ENCODE measurements at places on chromosomes 6 and 20. TPM values are rescaled to one million over a fixed set of nuclear protein-coding genes. Genes with fewer than 3 reads are reported as not detected.

DNA sequence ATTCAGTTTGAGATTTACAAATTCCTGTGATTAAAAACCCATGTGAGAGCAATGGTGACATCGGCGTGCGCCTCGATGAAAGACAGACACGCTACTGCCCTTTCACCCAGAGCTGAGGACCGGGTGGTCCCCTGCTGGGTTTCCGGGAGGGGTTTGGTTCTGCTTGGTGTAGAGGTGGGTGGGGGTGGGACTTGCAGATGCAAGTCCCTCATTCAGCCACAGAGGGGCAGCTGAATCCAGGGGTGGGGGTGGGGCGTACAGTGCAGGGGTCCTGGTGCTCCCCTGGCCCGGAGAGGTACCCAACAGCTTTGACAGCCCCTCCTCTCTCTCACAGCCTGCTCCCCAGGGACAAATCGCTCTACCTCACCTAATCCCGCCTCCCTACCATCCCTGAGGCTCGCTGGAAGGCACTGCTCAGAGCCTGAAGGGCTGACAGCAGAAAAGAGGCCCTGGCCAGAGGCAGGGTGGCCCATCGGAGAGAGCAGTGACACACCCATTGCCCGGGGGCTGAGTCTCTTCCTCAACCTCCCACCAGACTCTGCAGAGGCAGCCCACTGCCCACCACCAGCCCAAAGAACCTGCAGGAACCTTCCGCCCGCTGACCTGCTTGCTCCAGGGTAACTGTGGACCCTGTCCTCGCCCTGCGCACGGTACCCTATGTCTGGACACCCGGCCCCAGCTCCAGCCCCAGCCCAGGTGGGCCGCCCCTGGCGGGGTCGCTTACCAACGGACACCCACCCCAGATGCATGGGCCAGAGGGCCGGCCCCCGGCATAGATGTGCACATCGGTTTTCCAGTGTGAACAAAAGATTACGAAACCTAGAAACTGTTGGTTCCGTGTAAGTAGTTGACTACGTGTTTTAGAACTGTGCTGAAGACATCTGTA lies 118.4 kb downstream of the JPH2 start:
- no peak for DNase-seq

DNA sequence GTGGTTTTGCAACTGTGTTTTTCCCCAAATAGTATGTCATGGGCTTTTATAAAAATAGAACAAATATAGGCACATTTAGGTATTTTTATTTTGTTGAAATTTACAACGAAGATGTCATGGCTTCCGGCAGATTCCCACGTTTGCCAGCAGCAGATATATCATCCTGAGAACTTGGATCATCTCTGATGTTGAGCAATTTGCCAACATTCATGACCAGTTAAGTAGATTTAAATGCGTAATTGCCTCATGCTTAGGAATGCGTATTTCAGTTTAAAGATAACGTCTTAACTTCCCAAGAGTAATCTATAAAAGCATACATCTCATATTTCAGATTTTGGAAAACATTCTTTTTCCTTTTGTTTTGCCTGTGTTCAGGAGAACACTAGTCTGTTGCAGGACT lies 457.8 kb downstream of the QKI start:
- peak; percentile 23 for DNase-seq

DNA sequence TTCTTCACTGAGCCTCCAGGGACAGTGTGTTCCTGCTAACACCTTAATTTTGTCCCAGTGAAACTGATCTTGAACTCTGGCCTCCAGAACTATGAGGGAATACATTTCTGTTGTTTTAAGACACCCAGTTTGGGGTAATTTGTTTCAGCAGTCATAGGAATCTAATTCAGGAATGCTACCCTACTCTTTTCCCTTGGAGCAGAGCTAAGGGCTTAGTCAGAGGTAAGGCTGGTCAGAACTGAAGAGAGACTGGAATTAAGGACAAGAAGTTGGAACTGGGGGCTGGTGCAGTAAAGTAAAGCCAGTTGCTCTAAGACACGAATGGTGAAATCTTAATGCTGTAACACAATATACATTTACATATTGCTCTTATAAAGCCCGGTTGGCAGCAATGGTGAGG lies 809.7 kb downstream of the MAFB start:
- DNase-seq, result peak; percentile 58

DNA sequence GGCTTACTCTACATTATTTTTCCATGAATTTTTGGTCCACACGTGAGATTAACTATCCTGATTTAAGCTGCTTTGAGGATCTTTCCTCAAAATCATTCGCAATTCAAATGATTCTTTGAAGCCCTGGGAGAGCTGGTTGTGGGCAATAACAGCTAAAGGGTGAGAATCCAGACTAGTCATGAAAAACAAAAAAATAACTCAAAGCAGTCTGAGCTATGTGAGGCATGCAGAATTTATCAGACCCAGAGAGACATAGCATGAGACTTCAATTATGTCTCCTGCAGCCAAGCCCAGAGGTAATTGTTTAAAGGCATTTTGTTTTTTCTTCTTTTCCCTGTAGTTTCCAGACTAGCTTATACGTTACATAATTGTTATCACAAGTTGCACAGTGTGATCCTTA lies 517.3 kb upstream of the PTCHD4 start:
- DNase-seq, result peak; percentile 43

LRRN4 gene
- total RNA-seq, result 0.76 TPM

SLC35D3 gene
- total RNA-seq, result not detected

C20orf96 gene
- total RNA-seq, result 2.2 TPM

- no peak for DNase-seq
These were observed 50.6 kb upstream of the RNF182 start for GRCh38 chr6:13874191-13874549.

MPIG6B gene
- total RNA-seq, result not detected

DNA sequence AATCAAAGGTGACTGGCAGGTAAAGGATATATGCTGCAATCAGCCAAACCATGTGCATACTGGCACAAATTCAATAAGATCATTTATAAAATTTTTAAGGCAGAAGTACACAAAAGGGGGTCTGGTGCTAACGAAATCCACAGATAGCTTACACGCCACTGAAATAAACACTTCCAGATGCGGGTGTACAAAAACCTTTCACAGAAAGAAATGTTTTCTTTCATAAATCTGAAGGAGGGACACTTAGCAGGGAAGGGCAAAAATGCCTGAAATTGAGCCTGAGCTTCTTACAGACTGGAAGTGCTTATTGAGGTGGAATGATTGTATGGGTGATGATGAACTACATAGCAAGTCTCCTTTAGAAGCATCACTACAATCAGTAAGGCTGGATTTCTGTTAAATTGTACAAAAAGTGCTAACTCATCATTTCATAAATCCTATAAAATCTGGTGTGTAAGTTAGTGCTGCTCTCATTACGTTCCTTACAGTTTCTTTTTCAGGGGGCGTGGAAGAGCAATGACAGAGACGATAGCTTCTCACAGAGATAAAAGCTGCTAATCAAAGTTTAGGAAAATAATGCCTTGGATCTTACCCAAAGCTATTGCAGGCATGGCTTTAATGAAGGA lies 409.3 kb upstream of the RUNX2 start:
- DNase-seq, result no peak

- no peak for DNase-seq
These were observed 19.1 kb downstream of the AFDN start for GRCh38 chr6:167845856-167846255.

GRCh38 chr6:2859185-2859700 lies 17.6 kb upstream of the SERPINB1 start:
- no peak for DNase-seq

DNA sequence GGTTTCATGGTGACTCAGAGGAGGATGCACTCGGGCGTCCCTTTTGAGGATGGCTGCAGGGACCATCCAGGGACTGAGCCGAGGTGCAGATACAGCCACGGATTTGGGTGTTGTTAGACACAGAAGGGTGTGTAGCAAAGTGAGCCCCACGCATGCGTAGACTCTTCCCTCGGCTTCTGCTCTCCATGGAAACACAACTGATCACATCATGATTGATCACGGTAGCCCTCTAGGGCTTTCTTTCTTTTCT lies 606 bp upstream of the ULBP1 start:
- peak; percentile 89 for DNase-seq

PTCRA gene
- total RNA-seq, result not detected

DNA sequence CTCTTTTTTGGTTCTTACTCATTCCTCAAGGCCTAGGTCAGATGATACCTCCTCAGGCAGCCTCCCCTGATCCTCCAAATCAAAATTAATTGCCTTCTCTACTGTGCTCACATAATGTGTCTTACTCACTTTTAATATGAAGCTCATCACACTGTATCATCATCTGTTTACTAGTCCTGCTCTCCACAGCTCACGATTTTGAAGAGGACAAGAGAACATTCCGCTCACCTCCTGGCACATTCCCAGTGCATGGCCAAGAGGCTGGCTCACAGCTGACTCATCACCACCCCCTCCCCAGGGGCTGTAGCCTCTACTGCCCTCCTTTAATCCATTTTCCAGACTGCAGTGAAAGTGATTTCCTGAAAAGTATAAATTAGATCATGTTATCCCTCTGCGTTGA lies 133.1 kb downstream of the ALDH8A1 start:
- DNase-seq, result peak; percentile 86

DNA sequence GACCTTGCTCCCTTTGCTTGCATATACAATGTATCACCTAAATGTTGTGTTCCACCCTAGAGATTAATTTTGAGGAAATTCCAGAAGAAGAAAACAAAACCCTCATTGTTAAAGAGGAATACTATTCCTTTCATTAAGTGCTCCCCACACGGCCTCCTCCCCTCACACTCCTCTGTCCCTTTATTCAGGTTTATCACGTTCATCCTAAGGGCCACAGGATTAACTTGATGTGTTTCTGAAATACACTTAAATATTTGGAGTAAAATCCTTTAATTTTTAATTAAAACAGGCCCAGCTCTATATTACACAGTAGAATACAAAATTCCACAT lies 89.4 kb upstream of the MRPS10 start:
- no peak for DNase-seq

DNA sequence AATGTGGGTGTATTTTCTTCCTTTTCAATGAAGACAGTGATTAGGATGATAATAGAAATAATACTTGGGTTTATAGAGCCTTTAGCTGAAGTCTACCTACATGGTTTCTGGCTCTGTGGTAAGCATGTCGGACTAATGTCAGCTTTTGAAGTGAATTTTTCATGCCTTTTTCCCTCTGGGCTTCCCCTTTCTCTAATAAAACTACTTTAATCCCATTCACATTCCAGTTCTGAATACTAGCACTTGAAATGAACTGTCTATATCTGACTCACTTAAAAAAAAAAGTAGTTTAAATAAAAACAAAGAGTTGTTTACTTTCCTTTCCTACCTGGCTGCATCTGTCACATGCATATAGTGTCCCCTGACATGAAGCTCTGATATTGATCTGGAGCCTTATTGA lies 545.9 kb upstream of the FLRT3 start:
- DNase-seq, result no peak

- peak; percentile 93 for DNase-seq
These were observed 746.0 kb upstream of the ADGRB3 start for GRCh38 chr6:67888886-67889681.

DNA sequence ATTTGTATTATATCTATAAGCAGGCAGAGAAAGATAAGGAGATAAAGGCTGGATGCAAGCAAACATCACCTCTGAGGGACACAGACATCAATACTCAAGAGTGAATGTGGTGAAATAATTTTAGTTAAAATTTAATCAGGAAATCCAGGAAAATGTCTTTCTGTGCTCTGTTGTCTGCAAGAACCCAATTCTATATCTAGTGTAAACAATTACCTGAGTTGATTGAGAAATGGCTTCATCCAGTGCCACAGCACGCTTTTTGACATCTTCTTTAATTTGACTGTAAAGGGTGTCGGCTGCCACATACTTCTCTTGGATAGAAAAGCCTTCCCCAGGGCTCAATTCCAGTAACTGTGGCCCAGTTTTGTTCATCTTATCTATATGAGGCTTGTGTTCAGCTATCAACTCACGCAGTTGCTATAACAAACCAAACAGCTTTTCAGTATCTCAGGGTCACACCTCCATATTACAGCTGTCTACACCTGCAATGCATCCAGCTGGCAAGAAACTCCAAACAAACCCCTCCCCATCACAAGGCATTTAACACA lies 131.6 kb downstream of the DST start:
- DNase-seq, result no peak

DNA sequence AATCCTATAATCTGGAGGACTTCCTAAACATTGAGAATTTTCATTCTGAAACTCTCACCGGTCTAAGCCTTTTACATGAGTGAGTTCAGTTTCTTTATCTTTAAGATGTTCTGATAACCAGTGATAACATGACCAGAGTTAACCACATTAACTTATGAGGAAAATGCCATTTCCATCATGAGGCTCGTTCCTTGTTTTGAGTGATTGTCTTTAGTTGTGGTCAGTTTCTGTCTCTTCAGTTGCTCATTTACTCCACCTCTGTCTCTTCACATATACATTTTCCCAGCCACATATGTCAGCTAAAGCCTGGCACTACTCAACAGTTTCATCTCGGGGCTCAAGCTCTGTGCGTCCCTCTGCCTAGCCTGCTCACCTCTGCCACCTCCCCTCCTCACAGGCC lies 70.4 kb downstream of the JAG1 start:
- DNase-seq, result no peak

DNA sequence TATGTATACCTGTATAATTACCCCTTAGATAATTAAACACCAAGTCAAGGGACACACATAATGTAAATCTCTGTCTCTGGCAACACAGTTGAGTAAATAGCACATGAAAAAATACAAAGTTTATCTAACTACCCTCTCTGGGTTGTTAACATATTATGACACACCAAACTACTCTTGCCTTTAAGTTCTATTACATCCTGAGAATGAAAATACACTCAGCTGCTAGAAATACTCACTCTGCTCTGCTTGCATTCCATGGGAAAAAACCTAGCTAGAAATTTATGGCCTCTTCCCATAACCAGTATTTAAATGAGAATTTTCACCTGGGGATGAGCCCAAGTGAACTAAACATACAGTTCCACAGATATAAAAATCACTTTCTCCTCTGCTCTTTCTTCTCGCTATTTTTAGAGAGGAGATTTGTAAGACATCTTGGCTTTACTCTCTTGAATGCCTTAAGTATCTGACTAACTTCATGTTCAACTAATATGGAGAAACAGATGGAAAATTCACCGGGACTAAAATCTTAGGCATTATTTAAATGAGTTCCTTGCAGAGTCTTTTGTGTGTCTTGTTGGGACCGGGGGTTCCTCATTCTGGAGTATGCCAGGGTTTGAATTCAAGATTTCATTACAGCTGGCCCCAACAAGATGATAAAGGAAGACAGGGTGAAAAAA lies 140.9 kb downstream of the GJA10 start:
- DNase-seq, result no peak

DNA sequence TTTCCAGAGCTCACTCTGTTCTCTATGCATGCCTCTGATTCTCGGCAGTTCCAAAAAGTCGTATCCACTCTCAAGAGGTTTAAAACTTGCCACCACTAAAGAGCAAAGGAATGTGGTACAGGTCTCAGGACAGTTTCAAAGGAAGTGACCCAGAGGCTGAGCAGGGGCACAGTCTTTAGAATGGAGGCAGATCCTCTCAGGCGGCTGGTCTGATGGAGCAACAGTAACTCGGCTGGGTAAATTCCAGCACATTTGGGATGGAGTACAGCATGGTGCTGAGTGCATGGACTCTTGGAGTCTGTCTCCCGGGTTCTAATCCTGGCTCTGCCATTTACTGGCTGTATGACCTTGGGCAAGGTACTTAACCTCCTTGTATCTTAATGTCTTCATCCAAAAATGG lies 88.1 kb upstream of the BACH2 start:
- DNase-seq, result no peak

CCR6 gene
- not detected for total RNA-seq

GRCh38 chr20:36104244-36104643 lies 50.3 kb upstream of the EPB41L1 start:
- DNase-seq, result no peak
